ENCODE measurements at places on chromosomes 6 and 20.

DNA sequence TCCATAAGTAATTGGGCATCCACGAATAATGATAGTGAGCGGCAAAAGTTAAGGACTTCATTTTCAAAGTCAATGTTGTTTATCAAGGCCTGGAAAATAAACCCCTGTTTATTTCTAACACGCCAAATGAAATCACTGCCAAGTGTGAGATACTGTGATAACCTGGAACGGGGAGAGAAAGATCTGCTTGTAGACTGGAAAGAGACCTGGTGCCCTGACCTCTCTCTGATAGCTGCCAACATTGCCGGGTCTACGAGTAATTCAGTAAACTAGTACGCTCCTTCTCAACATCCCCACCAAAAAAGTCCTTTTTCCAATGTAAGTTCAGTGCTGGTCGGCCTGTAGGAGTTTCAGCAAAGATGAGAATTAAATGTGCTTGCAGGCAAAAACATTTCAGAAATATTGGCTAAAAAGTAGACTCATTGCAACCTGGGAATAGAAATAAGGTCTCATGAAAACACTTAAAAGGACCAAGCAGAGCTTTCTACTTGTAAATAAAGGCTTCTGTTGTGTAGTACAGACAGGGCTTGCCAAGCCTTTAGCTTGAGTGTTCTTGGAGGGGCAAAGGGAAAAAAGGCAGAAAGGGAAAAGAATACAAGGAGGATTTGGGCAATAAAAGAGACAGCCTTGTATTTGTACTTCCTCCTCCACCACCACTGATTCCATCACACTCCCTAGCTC is 43.9 kb downstream of the PDE7B start:
- DNase-seq = no peak

- peak; percentile 43 for DNase-seq
Observed at GRCh38 chr6:70884074-70884983, 72.5 kb downstream of the B3GAT2 start.

GRCh38 chr6:126461045-126461444 is 121.1 kb downstream of the CENPW start:
- DNase-seq = no peak

- no peak for DNase-seq
Observed at GRCh38 chr6:130138116-130138908, 84.4 kb downstream of the SAMD3 start.

GRCh38 chr6:16625291-16626265 is 135.7 kb downstream of the ATXN1 start:
- DNase-seq = peak; percentile 76

DNA sequence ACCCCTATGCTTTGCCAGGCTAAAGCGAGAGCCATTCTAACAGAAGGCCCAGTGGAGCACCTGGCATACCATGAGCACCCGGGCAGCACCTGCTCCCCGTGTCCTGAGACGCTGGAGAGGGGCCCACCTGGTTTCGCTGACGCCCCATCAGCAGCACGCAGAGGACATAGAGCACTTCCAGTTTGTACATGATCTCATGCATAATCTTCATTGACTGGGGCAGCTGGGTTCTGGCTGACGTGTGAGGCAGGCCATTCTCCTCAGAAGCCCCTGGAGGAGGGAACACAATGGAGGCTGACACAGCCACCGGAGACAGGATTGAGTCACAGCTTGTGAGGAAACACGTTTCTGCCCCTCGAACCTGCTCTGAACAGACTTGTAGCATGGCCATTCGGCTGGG is 65.4 kb downstream of the MYH7B start:
- no peak for DNase-seq

DNA sequence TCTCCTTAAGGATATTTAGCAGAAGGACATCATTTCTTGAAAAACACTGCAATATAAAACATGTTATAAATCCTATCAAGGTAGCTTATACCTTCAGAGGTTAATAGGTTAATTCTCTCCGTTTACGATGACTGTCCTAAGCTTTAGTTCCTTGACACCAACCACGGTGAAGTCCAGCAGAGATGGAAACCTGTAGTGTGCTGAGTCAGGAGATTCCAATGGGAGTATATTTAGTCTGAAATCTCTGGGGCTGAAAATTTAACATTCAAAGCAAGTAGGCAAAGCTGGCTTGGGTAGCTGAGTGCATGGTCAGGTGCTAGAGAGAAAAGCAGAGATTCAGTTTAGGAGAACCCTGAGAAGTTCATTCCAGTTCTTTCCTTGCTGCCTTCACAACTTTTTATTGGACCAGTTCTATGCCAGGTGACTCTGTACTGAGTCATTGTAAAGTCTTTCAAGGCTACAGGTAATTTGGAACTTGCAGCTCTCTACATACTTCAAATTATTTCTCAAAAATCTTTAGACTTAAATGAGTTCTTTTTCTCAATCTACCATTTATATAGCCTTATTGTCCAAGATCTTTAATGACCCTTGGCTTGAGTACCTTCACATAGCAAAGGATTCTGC is 1009.4 kb upstream of the FLRT3 start:
- DNase-seq = no peak

GRCh38 chr6:90874931-90875330 is 288.1 kb upstream of the MAP3K7 start:
- DNase-seq = no peak

DNA sequence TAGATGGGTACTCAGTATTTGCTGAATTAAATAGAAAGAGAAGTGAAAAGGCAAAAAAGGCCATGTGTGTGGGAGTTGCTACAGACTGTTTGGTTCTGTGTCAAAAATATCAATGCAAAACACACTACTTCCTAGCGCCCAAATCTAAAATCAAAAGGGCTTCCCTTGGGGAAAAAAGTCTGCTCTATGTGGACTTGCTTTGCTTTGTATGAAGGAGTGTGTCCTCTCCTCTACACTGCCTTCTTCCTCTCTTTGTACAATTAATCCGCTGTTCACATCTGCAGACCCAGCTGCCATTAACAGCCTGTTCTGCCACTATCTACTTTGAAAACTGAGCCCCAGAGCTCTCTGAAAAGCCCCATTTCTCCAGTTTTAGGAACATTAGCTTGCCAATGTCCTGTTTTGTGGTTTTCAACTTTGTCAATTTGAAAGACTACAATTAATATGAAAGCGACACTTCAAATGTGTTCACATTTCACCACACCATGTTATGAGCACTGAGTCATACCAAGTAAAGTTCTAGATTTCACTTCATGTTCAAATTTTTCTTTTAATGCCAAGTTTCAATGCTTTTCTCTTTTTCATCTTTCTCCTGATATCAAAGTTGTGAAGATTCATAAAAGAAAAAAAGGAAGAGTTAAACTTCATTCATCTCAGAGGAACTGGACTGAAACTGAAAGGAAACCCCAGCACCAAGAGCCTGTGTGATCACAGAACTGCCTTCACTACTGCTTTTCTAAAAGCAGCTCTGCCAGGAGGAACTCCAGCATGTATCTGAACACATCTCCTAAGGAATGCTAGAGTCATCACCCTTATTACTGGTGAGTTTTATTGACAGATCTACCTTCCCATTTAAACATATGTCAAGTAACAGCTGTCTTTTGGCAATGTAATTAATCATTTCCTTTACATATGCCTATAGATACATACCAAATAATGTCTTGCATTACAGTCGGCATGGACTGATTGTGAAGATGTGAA is 102.6 kb downstream of the KIF13A start:
- DNase-seq = no peak

GRCh38 chr6:25218346-25218745 is 60.8 kb upstream of the CARMIL1 start:
- DNase-seq = no peak

DNA sequence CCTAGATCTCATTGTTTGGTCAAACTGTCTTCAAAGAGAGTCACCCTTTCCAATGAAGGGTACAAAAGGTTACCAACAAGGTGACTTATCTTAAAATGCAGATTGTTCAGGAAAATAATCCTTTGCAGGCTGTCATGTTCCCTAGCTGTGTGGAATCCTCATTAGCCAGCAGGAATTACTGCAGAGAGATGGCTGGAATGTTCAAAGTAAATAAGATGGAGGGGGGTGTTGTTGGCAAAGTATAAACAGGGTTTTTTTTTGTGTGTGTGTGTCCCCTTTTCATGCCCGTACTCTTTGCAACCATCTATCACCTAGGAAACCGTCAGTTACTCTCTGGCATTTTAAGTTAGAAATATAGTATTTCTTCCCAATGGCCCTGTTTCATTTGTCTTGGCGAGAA is 6.5 kb downstream of the NEDD9 start:
- DNase-seq = no peak

- DNase-seq = no peak
Observed at GRCh38 chr6:11705069-11705468, 73.5 kb downstream of the ADTRP start.

DNA sequence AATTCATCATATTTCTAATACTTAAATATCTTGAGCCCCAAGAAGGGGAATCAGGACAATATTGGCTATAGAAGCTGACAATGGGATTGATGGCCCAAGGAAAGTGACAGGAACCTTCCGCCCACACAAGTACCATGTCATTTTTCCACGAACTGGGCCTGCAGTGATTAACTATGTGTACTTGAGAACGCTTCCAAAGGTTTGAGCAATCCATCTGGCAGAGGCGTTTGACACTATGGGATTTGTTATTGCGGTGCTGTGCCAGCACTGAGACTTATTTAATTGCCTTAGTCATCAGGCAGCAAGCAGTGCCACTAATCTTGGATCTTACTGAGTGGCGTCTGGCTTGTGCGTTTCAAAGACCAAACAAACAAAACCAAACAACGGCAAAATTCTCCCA is 135.6 kb upstream of the UST start:
- peak; percentile 45 for DNase-seq

DNA sequence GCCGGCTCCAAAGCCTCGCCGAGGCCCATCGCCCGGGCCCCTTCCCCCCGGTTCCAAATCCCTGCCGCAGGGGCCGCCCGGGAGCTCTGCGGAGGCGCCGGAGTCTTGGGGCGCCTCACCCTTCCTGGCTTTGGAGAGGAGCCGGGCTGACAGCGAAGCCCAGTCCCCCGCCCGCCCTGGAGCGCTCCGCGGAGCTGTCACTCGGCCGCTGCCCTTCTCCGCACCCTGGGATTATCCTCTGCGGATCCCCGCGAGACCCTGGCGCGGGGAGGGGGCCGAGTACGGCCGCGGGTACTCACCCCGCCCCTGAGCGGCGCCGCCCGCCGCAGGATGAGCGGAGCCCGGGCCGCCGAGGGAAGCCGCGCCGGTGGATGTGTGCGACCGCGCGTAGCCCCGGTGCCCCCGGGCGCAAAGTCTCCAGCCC is 343 bp downstream of the SNAP91 start:
- peak; percentile 4 for DNase-seq

DNA sequence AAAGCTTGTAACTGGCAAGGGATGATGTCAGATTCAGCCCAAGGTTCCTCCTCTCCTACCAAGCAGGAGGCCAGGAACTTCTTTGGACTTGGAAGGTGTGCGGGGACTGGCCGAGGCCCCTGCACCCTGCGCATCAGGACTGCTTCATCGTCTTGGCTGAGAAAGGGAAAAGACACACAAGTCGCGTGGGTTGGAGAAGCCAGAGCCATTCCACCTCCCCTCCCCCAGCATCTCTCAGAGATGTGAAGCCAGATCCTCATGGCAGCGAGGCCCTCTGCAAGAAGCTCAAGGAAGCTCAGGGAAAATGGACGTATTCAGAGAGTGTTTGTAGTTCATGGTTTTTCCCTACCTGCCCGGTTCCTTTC is 14.4 kb downstream of the TNFAIP3 start:
- DNase-seq = no peak

DNA sequence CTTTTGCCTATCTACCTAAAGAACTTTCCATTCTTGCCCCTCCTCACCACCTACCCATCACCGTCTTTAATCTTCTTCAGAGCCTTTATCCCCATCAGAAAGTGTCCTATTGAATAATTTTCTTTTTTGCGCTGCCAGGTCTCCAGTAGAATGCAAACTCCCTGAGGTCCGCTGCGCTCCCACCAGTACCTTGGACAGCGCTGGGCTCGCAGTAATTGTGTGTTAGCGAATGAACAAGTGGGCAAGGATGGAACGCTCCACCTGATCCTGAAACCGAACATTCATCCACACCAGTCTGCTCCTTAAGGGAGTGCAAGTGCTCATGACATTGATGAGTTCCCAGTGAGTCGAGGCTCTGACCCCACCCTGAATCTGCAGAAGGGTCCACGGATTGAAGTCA is 391.2 kb downstream of the CDH26 start:
- DNase-seq = no peak

DNA sequence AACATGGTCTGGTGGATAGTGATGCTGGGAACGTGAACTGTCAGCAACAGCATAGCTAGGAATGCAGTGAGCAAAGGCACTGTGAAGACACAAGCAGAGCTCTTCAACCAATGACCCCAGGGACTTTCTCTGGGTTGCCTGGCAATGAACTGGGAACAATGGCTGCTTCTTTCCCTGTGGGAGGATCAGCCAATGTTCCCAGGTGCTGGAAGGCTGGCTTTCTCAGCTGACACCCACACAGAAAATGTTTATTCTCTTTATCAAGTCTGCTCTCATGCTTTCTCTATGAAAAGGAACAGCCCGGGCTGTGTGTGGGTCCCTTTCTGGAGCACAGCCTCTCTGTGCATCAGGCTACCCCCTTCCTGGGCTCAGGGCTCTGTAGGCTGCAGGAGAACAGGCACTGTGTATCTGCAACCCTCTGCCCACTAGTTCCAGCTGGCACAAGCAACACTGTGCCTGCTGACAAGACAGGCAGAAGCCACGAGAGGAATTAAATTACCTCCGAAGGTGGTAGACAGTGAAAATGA is 54.2 kb downstream of the HFE start:
- DNase-seq = no peak

DNA sequence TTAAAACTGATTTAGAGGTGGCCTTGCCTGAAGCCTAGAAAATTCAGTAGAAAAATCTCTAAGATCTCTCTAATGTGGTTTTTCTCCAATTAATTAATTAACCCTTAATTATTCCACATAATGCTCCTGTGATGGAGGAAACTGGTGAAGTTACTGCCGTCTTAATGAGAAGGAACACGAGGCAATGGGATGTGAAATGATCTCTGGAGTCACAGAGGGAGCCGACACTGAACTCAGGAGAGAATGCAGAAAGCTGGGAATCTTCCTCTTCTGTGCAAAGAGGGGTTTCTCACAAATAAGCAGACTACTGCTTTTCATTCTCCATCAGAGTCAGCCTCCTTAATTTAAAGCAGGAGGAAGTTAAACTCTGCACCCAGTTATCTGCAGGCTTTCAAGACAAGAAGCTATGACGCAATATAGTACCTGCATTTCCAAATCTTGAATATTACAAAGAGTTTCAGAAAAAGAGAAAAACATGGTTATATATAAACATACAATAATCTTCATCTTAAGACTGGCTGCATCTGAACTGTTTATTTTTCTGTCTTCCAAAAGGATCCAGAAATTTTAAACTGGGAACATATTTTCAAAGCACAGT is 18.1 kb upstream of the SNRPB2 start:
- no peak for DNase-seq

GRCh38 chr20:3218307-3218988 is 9.2 kb downstream of the ITPA start:
- peak; percentile 34 for DNase-seq

All from fibroblast of skin of right quadriceps (primary cell).